ENCODE measurements at places on chromosomes 7 and 10.

DNA sequence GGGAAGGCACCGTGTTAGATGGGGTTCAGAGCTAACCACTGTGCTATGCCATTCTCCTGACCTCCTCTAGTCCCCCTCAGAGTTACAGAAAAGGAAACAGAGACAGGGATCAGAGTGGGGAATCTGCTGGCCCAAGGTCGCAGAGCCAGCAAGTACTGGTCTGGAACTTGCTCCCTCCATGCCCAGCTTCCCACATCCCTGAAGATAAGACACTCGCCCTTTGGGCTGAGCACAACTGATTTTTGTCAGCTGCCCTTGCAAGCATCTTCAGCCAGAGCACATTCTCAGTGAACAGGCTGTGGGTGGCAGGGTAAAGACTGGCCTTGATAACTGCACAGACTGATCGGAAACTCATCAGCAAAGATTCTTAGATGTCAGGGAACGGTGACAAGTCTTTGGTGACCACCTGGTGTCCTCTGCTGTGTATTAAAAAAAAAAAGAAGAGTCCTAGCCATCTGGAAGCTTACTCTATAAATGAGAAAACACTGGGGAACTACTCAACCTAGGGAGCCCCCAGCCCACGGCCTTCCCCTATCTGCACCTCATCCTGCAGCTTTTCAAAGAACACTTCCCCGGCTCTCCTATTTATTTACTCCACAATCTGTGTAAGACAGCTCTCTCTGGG, 1.3 kb upstream of the SORBS1 start:
- no peak for DNase-seq

DNA sequence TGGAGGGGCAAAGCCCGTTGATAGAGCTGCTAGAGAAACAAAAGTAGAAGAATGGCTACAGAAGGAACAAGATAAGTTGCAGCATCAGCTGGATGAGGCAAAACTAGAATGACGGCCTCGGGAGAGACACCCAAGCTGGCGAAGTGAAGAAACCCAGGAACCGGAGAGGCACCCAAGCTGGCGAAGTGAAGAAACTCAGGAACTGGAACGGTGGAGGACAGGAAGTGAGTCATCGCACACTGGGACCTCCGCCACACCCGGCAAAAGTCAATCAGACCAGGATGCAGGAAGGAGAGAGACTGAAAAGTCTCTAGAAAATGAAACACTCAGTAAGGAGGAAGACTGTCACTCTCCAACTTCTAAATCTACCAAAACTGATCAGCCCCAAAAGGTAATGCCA, 133.0 kb upstream of the NEBL start:
- no peak for DNase-seq

- no peak for DNase-seq
Observed at GRCh38 chr7:92794391-92794790, 42.0 kb downstream of the CDK6 start.

GRCh38 chr10:79507440-79508167, 4.7 kb upstream of the EIF5AL1 start:
- DNase-seq: peak; percentile 37

- no peak for DNase-seq
Observed at GRCh38 chr10:44281089-44281613, 103.7 kb downstream of the CXCL12 start.

DNA sequence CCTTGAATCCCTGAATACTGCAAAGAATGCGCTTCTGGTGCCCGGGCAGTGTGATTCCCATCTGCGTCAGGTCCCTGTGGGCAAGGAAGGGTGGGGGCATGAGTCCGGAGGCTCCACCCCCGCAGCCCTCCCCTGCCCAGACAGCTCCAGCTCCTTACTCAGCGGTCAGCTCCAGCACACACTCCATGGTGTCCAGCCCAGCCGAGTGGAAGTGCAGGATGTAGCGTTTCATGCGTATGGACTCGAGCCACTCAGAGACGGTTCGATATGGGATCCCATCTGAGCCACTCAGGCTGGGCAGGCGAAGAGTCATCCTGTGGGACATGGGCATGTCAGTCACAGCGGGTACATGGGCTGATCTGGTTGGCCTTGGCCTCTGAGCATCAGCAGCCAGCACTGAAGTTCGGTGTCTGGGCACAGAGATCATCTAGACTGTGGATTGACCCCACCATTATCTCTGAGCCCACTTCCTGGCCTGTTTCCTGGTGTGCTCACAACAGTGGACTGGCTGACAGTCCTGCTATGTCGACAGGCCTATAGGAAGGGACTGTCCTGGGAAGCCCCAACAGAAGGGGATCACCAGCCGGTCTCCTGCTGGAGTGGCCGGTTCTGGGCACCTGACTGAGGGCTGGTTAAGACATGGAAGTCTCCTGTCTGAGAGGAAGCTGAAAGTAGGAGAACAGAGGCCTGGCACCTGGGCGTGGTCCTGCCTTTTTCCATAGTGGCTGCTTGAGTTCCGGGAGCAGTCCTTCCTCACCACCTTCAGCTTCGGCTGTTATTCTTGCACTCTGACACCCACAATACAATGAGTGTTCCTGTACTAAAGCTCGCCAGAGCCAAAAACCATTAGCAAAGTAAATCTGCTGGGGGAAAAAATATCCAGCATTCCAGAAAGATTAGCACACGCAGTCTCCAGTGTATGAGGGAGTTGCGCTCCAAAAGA, 10.6 kb downstream of the ZYX start:
- DNase-seq: no peak

DNA sequence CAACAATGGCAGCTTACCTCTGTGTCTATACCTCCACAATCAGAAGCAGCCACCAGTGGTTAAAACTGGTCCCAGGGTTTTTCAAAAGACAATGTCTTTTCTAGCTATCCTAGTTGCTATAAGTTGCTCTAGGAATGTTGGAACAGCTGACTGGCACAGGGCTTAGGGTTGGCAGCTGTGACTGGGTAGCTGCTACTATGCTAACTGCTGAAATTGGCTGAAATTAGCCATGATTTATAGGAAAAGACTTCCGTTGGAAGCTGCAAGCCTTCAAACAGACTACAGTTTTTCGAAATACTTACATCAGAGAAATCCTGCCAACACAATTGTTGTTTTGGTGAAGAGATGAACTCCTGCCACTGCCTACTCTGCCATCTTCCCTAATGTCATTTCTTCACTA, 102.3 kb downstream of the MKX start:
- DNase-seq: no peak

GRCh38 chr7:25260862-25261494, 32.7 kb upstream of the NPVF start:
- DNase-seq: no peak

DNA sequence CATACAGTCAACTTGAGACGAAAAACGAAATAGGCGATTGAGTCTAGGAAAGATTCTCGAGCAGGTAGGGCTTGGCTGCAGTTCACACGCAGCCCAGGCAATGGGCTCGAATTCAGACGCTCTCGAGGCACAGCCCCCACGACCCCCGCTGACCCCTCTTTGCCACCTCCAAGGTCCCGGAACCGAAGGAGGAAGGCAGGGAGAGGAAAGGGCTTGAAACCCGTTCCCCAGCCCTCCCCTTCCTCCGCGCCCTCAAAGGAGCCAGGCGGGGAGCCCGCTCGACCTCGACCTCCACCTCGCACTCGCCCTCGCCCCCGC, 441 bp downstream of the CCDC186 start:
- no peak for DNase-seq

GRCh38 chr10:129993621-129994020, 29.5 kb upstream of the EBF3 start:
- no peak for DNase-seq

DNA sequence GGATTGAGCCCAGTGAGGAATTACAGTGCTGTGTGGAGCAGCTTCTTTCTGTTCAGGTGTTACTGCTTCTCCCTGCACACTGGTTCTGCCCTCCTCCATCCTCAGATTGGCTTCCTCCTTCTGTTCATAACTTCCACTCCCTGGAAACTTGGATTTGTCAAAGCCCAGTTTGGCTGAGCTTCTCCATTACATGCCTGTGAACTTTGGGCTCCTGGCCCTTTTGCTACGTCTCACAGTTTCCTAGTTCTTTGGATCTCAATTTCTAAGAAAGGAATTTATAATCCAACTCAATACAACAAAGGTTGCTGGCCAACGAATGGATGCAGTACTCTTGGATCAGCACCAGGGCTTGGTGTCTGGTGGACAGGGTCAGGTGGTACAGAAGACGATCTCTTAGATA, 318.1 kb downstream of the RPS24 start:
- no peak for DNase-seq

- DNase-seq: peak; percentile 18
Observed at GRCh38 chr7:14717816-14718215, 184.7 kb downstream of the DGKB start.

- DNase-seq: no peak
Observed at GRCh38 chr10:126060261-126060931, 164.0 kb downstream of the FANK1 start.

GRCh38 chr7:108723381-108723814, 153.7 kb downstream of the DNAJB9 start:
- peak; percentile 10 for DNase-seq

DNA sequence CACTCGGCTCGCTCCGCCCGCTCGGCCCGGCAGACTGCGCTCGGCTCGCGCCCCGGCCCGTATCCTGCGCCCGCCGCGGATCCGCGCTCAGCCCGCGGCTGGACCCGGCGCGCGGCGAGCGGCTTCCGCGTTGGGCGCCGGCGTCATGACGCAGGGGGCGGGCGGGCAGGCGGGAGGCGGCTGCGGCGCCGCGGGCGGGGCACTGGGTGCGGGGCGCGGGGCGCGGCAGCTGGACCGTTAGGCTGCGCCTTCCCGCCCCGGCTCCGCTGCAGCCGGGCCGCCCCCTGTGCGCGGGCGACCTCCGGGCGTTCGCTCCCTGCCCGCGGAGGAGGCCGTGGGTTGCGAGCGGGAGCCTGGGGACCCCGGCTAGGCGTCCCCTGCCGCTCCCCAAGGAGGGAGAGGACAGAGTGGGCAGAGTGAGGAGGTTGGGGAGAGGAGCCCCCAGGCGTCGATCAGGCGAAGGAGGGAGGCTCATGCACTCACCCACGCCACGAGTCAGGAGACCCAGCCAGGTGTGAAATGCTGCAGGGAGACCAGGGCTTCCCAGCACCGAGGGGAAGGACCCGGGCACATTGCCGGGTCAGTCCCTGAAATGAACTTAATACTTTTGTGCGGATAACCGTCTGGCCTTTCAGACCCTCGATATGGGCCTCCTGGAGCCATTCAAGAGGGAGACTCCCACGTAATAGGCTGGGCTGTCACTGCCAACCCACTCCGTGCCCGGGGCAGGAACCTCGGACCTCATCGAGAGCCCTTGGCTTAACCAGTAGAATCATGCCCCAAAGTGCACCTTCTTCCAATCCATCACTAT, at the start of gene PIP4K2A:
PIP4K2A (minus strand) TSS at position 100 of the 811 bp plus-strand sequence. CDS start 252 bp downstream, outside the sequence.
- DNase-seq: peak; percentile 59

GRCh38 chr10:58275908-58276307, 6.9 kb downstream of the CISD1 start:
- no peak for DNase-seq

- no peak for DNase-seq
Observed at GRCh38 chr7:18290223-18290622, 205.3 kb upstream of the HDAC9 start.

DNA sequence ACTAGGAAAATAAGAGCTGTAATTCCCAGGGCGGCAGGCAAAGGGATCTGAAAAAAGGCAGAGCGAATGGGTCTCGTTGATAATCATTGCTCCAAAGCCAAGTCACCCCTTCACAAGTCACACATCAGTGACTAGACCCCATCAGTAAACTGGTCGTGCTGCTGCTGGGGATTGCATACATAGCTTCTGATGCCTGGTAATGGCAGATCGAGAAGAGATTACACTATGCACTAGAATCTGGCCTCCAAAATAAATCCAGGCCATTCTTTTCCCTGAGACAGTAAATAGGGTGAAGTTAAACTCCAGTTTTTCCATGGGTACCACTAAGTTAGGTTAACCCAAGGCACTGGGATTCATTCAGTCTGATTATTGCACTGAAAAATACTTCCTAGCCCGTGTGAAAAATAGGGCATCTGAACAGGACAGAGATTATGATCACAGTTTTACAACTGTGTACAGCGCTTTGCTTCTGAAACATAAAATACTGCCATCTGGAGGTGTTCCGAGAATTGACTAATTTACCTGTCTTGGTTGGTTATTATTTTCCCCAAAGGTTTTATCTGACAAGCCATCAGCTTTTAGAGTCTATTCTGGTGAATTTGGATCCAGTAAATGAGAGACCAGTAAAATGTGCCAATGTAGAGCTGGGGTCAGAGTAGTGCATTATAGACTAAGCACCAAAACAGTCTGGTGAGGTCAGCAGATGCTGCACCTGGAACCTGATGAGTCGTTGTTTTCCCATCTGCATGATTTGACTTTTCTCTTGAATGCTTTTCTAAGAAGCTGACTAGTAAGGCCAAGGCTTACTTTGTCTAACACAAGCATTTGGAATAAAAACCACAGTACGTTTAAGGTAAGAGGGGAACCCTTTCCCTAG, 82.9 kb upstream of the AFAP1L2 start:
- peak; percentile 12 for DNase-seq

- DNase-seq: no peak
Observed at GRCh38 chr10:61760943-61761824, 98.5 kb downstream of the CABCOCO1 start.

DNA sequence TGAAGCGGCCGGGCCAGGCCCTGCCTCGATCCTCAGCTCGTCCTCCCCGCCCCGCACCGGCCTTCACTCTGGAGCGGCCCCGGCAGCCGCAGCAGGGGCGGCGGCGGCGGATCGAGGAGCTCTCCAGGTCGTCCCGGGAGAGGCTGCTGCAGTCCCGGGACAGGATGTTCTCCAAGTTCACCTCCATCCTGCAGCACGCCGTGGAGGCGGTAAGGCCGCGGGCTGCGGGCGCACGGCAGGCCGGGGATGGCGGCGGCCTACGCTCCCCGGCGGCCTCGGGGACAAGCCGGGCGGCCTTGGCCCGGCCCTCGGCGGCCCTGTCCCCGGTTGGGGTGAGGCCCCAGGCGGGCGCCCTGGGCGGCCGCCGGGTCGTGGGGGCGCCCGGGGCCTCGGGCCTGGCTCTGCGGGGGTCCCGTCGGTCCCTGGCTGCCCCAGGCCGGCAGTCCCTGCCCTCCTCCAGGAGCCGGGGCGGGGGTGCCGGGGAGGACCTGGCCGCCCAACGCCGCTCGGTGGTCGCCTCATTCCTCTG, 399 bp downstream of the FHIP2A start:
- DNase-seq: no peak

DNA sequence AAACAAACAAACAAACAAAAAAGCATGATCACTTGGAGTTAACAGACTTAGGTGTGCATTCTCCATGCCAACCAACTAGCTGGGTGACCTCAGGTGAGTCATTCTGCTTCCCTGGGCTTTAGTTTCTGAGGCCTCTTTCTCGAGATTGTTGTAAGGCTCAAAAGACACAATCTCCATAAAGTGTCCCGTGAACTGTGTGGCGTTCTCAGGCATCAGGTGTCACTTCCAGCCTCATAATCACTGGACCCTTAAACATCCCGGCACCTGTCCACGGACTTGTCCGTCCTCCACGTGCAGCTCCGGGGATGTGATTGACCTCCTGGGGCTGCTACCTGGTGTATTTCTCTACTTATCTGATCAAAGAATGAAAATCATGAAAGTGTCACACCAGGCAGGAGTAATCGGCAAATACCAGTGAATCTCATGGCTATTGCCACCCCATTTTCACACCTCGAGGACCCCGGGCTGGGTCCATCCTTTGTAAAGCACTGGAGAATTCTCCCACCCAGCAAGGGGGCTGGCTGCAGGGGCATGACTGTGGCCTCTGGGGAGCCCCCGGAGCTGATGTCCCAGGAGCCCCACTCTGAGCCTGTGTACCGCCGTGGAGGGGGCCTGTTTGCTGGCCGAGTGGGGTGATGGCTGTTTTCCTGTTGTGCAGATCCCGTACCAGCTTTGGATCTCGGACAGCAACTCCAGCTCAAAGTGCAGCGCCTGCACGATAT, 189.8 kb upstream of the SH2B2 start:
- DNase-seq: no peak
